Camera-type eye (tissue), 1 donor: ENCODE measurements at places on chromosomes 7 and 10. TPM values are rescaled to one million over a fixed set of nuclear protein-coding genes. Genes with fewer than 3 reads are reported as not detected.

RHEB gene
- total RNA-seq = 87.1 TPM

ARHGEF35 gene
- total RNA-seq = 6.2 TPM

FXYD4 gene
- not detected for total RNA-seq

GTPBP10 gene
- total RNA-seq = 56.7 TPM

SLC39A12 gene
- 18.0 TPM for total RNA-seq

PGAM1 gene
- total RNA-seq = 201 TPM

TBXAS1 gene
- total RNA-seq = 5.9 TPM

LIPN gene
- total RNA-seq = not detected

AGR3 gene
- total RNA-seq = 3.2 TPM

SPDYE2 gene
- 0.27 TPM for total RNA-seq

FBXL13 gene
- 10.0 TPM for total RNA-seq

PLAC9 gene
- total RNA-seq = 43.8 TPM

TAS2R40 gene
- not detected for total RNA-seq

LIPM gene
- total RNA-seq = not detected

WNT2 gene
- total RNA-seq = 2.6 TPM

HSPA12A gene
- 35.0 TPM for total RNA-seq

C10orf143 gene
- total RNA-seq = 0.71 TPM

DENND2A gene
- 54.6 TPM for total RNA-seq

CPA4 gene
- total RNA-seq = 3.6 TPM

JCAD gene
- total RNA-seq = 58.3 TPM

GSTO2 gene
- total RNA-seq = 4.3 TPM

STEAP1 gene
- total RNA-seq = 10.2 TPM

IQUB gene
- total RNA-seq = 4.2 TPM

NUDT13 gene
- total RNA-seq = 1.5 TPM

C10orf71 gene
- total RNA-seq = 2.1 TPM

ASB4 gene
- 1.0 TPM for total RNA-seq

STYXL1 gene
- 35.0 TPM for total RNA-seq

RASA4B gene
- 42.7 TPM for total RNA-seq

PNLIP gene
- total RNA-seq = not detected

TDRD1 gene
- 0.38 TPM for total RNA-seq

ATRNL1 gene
- 190 TPM for total RNA-seq

NAT16 gene
- 0.82 TPM for total RNA-seq

TMEM176B gene
- 30.5 TPM for total RNA-seq

TUBAL3 gene
- total RNA-seq = 0.49 TPM

SUN3 gene
- total RNA-seq = not detected

HOXA7 gene
- not detected for total RNA-seq

CCDC146 gene
- 27.0 TPM for total RNA-seq

TMEM184A gene
- 3.5 TPM for total RNA-seq
